Amniotic epithelial cell (primary cell): ENCODE measurements at places on chromosomes 5 and 9.
A peak's percentile ranks its signal among the peaks of the same experiment; 100 is the strongest.

DNA sequence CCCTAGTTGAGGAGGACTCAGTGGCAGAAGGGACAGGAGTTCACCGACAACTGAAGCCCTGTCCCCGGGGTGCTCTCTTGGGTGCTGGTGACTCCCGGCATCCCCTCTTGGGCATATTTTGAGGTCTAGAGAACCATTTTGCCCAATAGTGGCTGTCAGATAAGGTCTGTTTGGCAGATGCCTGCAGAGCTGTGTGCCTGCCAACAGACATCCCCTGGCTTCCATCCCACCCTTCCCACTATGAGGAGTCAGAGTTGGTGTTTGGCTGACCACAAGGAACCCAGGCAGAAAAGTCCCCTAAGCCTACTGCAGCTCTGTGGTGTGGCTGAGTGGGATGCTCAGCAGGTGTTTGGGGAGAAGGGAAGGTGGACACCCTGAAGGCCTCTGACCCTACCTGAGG is 207.0 kb downstream of the AUH start:
- DNase-seq = no peak

- DNase-seq = no peak
Observed at GRCh38 chr5:33810491-33811120, 81.2 kb downstream of the ADAMTS12 start.

DNA sequence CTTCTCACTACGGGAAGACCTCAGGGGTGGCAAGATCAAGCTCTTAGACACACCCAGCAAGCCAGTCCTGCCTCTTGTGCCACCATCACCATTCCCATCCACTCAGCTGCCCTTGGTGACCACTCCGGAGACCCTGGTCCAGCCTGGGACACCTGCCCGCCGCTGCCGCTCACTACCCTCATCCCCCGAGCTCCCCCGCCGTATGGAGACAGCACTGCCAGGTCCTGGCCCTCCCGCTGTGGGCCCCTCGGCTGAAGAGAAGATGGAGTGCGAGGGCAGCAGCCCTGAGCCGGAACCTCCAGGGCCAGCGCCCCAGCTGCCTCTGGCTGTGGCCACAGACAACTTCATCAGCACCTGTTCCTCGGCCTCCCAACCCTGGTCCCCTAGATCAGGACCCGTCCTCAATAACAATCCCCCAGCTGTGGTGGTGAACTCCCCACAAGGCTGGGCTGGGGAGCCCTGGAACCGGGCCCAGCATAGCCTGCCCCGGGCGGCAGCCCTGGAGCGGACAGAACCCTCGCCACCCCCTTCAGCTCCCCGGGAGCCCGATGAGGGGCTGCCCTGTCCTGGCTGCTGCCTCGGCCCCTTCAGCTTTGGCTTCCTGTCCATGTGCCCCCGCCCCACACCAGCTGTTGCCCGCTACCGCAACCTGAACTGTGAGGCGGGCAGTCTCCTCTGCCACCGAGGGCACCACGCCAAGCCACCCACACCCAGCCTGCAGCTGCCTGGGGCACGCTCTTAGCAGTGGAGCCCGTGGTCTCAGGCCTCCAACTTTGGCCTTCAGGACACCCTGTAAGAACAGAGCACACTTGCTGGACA is 4.1 kb downstream of the TESK1 start:
- no peak for DNase-seq

GRCh38 chr5:110386782-110387181 is 339.7 kb downstream of the TMEM232 start:
- DNase-seq = peak; percentile 57

- DNase-seq = no peak
Observed at GRCh38 chr9:88536023-88536324, 996 bp downstream of the NXNL2 start.

GRCh38 chr9:79695531-79696175 is 123.9 kb downstream of the TLE4 start:
- DNase-seq = no peak

- DNase-seq = no peak
Observed at GRCh38 chr5:132823481-132824050, 6.9 kb downstream of the SHROOM1 start.

GRCh38 chr5:114361724-114362196 is at the start of gene KCNN2:
KCNN2 (plus strand) TSS chr5:114362070; CDS start chr5:114362140, 70 bp downstream.
- DNase-seq = peak; percentile 84

GRCh38 chr9:100104314-100104713 is 5.3 kb downstream of the INVS start:
- DNase-seq = peak; percentile 66

DNA sequence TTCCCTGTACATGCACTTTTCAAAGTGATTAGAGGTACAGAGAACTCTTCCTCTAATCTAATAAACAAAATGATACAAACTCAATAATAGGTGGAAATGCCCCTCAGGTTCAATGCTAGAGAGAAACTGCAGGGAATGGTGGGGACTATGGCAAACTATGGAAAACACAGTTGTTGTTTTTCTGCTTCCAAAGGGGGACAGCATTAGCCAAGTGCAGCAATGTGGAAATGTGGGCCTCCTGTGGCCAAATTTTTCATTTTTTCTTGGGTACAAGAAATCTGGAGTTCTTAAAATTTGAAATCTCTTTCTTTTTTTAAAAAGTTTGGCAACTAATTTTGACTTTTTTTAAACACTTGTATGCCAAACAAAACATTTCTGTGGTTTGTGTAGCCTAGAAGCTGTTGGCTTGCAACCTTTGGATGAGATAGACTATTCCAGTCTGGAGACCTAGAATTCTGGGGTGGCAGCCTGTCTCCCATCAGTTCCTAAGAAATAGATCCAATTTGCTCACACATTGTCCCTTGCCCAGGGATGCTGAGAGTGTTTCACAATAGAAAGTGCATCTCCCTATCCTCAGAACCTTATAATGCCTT is 218.6 kb downstream of the PAPPA start:
- no peak for DNase-seq

DNA sequence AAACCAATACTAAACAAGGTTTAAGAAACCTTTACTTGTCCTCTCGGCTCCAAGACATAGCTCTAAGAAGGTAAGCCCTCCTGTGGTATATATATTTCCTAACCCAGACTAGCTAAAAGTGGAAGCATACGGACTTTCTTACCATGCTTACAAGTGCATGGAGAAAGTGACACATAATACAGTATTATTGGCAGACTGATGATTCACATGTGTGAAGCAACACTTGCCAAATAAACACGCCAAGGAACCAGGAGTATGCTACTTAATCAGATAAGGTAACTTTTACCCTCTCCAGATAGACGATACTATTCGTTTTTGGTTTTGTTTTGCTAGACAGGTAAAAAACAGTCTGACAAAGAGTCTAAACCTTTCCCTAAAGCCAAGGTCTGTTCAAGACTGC is 264.1 kb downstream of the MLLT3 start:
- peak; percentile 79 for DNase-seq

DNA sequence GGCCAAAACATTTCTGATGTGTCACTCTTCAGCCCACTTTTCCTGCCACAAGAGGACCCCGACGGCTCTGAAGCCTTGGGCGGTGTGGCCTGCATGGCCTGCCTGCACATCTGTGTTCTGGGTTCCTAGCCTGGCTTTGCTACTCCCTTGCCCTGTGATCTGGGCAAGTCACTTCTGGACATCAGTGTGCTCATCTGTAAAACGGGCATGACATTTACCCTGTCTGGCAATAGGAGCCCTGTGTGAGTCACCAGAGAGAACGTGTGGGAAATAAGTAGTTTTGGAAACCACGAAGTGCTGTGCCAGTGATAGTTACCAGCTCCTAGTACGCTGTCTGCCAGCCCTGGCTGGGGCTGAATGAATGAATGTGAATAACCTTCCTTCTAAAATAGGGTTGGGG is 90.8 kb downstream of the MACROH2A1 start:
- DNase-seq = peak; percentile 57

DNA sequence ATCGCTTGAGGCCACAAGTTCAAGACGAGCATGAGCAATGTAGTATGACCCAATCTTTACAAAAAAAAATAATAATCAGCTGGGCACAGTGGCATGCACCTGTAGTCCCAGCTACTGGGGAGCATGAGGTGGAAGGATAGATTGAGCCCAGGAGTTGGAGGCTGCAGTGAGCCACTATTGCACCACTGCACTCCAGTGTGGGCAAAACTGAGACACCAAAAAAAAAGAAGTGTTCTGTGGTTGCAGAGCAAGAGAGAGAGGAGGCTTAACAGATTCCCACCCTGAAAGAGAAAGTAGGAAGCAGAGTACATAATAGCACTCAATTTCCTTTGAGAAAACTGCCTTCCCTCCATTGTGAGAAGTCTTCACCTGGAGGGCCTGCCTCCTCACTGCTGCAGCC is 52.6 kb downstream of the ALDH7A1 start:
- DNase-seq = no peak

GRCh38 chr5:117761186-117761585 is 1186.6 kb upstream of the SEMA6A start:
- peak; percentile 68 for DNase-seq

- DNase-seq = no peak
Observed at GRCh38 chr5:133599600-133599999, 12.7 kb downstream of the FSTL4 start.

GRCh38 chr5:107874795-107875194 is 204.1 kb upstream of the EFNA5 start:
- DNase-seq = no peak

GRCh38 chr5:138705567-138705966 is 47.7 kb upstream of the CTNNA1 start:
- no peak for DNase-seq

DNA sequence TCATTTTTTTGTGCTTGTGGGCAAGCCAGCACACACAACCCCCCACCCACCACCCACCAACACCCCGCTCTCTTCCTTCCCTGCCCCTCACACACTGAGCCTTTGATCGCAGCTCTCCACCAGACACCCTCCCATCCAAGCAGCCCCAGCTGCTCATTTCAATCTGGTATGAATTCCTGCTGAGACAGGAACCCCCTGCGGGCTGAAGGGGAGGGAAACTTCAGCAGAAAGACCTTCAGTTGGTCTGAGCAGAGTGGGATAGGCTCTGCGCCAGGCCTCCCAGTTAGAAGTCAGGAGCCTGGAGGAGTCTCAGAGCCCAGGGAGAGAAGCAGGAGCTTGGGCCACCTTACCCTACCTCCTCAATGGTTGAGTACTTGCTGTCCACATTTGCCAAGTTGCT is 7.2 kb downstream of the PCDHGC5 start:
- no peak for DNase-seq

DNA sequence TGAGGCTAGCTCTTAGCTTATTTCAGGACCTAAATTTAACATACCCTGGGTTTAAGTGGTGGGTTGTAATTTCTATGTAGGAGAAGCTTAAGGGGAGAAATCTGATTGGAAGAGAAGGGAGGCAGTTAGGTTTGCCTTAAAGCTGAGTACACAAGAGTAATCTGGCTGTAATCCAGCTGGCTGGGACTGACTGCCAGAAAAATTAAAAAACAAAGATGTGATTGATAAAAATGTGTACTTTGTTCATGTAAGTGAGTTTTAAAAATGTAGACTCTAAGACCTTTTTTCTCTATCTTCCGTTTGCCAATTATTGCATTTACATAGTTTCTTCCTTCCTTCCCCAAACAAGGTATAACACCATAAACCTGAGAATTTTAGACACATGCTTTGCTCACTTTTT is 17.5 kb upstream of the MSMP start:
- no peak for DNase-seq

- DNase-seq = no peak
Observed at GRCh38 chr9:16319646-16320045, 550.8 kb downstream of the BNC2 start.

DNA sequence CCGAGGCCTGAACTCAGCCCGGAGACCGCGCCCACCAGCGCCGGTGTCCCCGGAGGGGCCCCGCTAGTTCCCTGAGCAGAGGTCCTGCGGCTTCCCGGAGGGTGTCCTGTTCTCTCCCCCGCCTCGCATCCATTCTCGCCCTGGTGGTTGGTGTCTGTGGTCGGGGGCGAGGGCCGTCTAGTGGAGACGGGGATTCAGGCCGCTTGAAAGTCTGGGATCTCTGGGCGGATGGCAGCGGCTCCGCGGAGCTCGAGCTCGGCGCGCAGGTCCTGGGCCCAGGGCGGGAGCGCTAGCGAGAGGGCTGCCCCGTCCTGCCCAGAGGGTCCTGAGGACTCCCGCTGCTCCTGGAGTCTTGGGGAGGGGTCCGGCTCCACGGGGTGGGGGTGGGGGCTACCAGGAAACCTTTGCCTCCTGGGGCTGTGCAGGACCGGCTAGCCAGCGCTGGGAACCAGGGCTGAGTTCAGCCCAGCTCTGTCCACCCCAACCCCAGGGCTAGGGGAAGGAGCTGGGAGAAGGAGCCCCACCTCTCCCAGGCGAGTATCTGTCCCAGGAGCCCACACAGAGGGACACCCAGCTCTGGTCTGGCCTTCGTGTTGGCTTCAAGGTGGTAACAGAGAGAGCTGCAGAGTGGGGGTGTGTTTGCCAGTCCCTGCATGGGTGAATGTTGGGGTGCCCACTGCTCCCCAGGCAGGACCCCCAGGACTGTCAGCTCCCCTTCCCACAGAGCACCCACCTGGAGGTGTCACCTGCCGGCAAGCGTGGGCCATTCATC is 4.0 kb downstream of the TOR4A start:
- no peak for DNase-seq

DNA sequence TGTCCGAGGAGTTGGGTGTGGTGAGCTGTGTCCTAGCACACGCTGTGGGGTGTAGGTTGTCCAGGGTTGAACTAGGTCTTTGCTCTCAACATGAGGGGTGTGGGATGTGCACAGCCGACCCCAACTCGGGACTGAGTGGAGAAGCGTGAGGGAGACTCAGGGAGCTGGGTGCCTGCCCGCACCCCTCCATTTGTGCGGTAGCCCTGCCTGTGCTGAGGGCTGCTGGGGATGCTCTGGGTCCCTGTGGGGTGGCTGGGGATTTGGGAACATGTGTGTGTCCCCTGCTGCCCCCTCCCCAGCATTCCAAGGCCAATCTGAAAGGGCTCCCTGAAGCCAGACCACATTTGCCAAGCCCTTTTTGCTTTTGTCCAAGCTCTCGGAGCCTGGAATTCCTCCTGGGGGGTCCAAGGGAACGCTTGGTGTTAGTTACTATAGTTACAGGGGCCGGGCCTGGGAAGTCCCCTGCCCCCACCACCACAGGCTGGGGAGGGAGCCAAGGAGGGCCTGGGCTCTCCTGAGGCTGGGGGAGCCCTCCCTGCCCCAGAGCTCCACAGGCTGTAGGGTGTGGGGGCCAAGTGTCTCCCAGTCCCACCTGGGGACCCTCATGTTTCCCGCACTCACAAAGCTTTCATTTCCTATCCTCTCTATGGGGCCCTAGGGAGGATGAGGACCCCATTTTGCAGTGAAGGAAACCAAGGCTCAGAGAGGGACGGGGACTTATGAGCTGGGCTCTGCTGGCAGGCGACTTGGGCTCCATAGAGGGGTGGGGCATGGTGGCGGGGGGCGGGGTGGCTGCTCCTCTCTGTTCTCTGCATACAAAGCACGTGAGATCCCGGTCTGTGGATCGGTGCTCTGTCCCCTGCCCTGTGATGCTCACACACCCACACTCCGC is 1.1 kb downstream of the CRB2 start:
- DNase-seq = no peak

- DNase-seq = peak; percentile 56
Observed at GRCh38 chr5:107248066-107248695, 422.6 kb downstream of the EFNA5 start.

DNA sequence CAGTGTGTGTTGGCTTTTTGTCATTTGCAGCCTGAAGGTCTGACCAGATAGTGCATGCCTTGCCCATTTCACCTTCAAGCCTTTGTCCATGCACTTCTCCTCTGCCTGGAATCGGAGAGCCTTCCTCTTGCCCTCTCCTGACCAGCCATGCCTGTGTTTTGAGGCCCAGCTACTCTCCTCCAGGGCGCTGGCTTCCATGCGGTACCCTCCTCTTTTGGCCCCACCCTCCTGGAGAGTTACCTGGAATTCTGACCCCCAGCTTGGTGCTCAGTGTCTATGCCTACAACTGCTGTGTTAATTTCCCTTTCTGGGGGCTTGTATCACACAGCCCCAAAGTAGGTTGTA is 52.5 kb downstream of the CXXC5 start:
- DNase-seq = no peak

GRCh38 chr5:154143211-154143641 is 47.3 kb upstream of the GALNT10 start:
- no peak for DNase-seq
